ENCODE measurements at places on chromosomes 3 and 15.

DNA sequence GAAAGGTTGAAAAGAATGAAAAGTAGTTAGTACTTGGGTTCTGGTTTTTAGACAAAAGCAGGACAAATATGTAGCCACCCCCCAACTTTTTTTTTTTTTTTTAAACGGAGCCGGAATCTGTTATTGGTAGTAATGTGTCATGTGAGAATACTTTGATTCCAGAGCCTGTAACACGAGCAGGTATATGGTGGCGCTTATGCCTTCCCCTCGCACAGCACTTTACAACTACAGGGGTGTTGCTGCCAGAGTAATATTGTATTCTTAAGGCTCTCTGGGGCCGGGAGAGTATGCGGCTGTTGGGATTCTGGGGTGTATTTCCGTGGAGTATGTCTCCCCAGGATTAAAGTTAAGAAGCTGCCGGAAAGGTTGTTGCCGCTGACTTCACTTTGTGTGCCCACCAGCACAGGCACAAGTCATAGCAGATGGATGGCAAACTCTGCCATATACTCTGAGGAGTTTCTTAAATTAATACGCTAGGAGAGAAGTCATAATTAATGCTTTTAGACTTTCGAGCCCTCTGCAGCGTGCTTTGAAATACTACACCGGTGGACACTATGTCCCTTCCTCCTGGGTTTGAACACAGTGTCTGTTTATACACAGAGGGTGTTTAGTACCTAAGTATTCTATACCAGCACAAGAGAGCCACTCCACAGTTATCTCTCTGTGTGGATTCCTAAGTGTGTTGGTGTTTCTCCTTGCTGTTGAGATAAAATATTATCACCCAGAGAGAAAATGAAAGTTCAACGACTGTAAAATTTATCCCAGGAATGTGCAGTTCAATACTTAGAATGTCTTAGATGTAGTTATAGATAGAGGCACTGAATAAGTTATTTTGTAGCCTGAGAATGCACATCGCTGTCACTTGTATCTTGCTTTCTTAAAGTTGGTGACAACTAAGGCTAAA lies 1.4 kb downstream of the MBNL1 start:
- peak; percentile 41 for DNase-seq

- DNase-seq = no peak
Measured at GRCh38 chr15:26686547-26687187, 86.2 kb downstream of the GABRB3 start.

DNA sequence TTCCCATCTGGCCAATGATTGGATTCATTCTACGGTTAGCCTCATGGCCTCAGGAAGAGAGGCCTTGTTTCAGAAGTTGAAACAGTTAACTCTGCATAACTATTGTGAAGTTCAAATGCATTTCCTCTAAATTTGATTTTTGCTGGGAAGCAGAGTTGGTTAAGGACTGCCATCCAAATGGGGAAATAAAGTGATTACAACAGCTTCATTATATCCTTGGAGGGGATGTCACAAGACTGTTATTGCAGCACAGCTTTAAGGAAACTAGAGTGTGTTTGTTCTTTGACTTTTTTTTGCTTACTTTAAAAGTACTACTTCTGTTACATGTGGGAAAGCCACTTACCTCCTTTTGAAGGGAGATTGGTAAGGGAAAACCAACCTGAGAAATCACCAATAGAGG lies 164.8 kb downstream of the AKAP13 start:
- peak; percentile 16 for DNase-seq

GRCh38 chr3:187942658-187943241 lies 197.5 kb upstream of the BCL6 start:
- no peak for DNase-seq

DNA sequence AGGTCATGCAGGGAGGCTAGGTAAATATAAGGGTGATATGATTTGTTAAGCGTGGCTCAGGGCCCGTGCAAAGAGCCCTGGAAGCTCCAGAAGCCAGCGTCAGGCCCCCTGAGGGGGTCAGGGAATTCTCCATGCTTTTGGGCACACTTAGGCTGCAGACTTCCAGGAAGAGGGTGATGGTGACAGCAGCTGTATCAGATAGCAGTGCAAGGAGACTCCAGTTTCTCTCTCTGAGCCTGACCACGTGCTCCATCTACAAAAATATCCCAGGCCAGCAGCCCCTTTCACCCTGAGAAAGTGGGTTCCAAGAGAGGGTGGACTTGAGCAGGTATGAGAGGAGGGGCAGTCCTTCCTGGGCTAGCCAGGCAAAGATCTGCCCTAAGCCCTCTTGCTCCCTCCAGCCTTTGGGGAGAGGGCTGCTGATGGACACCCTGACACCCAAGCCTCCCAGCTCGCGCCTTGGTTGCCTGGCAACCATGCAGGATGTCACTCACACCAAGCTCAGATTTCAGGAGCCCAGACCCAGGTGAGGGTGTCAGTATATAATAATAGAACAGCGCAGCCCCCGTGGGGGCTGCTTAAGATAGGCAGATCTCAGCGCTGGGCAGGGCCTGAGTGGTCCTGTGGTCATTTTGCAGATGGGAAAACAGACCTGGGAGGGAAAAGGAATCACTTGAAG lies 35.8 kb downstream of the ATP2B2 start:
- DNase-seq = no peak

DNA sequence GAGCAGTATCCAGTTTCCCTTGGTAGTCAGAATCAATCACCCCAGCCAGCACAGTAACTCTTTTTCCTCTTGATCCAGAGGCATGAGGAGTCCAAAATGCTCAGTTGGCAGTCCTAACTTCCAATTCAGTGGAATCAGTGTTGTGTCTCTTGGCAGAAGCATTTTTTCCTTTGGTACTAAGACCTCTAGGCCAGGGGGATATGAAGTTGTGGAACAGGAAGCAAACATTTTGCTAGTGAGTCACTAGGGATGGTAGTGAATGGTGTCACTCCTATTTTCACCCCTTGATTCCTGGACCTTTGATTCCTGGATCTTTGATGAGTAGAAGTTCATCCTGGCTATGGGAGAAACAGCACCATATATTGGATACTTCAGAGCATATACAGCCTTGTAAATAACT lies 70.5 kb upstream of the ALDH1A3 start:
- no peak for DNase-seq

DNA sequence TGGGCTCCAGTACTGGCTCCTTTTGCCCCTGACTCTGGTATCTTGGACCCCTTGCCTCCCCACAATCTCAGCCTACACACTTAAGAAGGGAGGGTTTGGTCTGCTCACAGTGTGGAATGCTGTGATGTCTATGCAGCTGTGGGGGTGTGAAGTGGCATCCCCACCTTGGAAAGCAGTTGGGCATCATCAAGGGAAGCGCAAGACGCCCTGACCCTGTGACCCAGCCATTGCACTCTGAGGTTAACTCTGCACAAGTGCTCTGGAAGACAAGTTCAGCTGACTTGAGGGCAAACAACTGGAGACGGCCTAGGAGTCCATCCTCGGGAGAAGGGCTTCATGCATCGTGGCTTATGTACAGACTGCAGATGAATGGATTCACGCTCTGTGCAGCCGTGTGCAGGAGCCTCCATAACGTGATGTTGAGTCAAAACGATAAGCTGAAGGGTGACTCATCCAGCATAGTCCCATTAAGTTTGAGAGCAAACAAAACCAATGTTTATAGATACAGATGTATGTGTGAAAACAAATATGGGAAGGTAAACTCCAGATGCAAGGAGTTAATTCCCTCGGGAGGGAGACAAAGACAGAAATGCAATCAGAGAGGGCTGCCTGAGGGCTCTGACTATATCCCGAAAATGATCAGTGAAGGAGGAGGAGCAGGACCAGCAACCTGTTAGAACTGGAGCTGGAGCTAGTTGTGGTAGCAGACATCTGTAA lies 86.8 kb downstream of the LSM3 start:
- DNase-seq = no peak

DNA sequence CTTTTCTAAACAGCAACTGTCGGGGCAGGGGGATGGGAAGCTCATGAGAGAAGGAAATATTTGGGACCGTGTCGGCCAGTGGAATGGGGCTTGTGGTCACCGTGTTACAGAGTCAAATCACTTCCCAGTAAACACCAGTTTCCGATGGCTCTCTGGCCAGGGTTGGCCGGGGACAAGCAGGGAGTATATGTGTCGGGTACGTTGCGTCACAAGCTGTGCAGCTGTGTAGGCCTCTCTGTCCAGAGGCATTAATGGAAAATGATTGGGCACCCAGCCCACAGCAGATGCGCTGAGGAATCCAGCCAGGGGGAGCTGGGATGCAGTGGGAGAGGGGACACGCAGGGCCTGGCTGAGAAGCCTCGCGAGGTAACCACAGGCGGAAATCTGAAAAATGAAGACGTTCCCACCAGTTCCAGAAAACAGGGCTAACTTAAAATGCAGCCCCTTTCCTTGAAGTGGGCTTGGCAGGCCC lies 15.8 kb upstream of the ALDH1A3 start:
- no peak for DNase-seq

DNA sequence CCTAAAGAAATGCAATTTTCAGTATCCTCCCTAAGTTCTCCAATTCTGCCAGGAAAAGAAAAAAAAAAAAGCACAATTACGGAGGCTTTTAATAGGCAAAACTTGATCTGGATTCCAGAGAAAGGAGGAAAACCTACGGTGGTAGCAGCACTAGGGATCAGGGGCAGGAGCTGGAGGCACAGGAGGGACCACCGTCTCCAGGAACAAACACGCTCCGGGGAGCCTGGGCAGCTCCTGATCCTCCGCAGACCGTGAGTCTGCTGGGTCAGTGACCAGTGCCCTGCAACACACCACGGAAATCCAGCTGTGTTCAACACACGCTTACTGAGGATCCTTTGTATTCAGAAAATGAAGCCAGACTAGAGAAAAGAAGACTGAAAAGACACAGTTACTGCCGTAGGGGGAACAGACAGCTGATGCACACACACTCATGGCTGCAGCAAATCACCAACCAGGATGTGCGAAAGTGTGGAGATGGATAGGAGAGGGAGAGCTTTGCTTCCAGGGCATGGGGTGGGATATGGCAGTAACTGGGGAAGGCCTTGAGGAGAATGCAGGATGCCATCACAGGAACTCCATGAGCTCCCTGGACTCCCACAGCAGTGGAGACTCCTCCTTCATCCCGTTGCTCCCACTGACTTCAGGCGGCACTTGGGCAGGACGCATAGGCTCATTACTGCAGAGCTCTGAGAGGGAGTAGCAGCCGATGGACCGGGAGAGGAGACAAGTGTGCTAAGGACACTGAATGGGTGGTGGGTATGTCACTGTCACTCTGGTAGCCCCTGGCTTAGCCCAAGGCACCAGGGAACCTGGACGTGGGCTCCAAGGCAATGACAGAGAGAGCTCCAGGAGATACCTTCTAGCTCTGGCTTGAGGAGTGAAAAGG lies 167.0 kb downstream of the ATP10A start:
- no peak for DNase-seq

GRCh38 chr3:61858054-61858453 lies 296.7 kb downstream of the PTPRG start:
- peak; percentile 23 for DNase-seq

GRCh38 chr3:129855170-129855831 lies 38.2 kb downstream of the TMCC1 start:
- peak; percentile 51 for DNase-seq

- DNase-seq = peak; percentile 85
Measured at GRCh38 chr3:44993471-44994205, 17.6 kb downstream of the EXOSC7 start.

DNA sequence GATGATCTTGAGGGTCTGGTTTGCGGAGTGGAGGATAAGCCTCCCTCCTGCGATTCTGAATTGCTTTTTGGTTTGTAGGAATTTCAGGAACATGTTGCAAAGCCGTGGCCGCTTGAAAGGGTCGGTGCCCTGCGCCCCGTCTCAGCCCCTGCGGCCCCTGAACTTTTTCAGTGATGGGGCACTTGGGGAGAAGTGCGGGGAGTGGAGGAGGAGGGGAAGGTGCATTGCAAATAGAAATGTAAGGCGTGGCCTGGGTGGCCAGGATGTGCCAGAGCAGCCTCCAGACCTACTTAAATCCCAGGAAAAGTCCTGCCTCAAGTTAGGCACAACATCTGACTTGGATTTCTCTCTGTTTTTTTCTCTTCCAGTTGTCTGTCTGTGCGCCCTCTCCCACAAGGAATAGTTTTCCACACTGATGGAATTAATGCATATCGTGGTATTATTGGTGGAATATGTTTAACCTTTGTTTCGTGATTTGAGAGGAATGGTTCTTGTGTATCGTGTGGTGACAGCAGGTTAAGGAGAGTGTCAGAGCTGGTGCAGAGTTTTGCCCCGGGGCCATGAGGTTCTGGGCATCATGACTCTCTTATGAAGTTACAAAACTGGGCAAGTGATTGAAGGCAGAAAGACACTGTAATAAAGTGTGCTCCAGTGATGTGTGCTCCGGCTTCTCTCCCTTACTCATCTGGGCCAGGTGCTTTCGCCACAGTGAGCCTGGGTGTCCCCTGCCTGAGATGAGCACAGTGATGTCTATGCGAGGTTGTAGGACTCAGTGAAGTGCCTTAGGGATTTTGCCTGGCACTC lies 153.8 kb downstream of the PGPEP1L start:
- DNase-seq = no peak

DNA sequence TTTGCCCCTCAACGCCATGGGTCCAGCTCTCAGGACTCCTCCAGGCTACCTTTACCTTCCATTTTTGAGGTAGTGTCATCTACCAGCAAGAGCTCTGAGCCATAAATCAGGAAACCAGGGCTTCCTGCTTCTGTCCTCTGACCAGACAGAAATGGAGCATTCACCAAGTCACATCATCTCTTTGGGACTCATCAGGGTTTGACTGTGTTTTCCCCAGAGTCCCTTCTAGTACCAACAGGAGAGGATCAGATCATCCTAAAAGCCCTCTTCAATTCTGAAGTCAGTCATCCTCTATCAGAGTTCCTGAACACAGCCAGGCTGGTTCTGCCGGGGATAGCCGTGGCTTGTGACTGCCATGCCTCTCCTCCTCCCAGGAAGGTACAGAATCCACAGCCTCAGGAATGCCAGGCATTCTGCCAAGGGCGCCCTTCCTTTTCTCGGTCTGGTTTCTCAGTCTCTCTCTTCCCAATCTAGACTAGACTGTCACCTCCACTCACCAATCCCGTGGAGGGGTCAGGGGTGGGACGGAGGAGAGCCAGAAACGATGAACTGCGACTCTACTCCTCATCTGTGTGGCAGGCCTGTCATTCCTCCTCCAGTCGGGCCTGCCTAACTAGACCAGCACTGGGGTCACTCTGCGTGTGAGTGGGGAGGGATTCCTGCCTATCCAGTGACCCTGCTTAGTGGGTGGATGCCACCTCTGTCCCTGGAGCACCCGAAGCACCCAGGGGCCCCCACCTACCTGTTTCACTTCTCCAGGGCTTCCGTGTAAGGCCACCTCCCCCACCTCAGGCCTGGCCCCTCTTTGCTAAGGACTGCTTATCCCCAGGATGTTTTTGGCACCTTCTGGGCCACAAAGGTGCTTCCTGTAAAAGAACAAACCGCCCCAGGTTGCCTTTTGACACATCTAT lies 30.9 kb downstream of the CCNL1 start:
- DNase-seq = peak; percentile 29

- DNase-seq = no peak
Measured at GRCh38 chr3:53571264-53571663, 76.9 kb downstream of the CACNA1D start.

- no peak for DNase-seq
Measured at GRCh38 chr3:23438657-23439056, 235.5 kb downstream of the UBE2E2 start.

DNA sequence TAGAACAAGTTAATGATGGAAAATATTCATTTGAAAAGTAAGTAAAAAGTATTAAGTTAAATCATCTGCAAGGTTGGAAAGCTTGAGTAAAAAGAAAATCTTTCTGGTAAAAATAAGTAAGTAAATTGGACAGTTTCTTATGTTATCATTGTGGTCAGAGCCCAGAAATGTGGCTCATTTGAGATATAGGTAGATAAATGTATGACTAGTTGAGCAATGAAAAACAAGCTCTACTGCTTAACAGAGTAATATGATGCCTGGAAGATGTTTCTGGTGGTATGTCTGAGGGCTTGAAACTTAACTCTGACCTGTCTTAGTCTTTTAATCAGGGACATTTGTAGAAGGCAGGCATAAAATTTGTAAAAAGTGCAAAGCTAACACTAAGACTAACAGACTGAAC lies 444.0 kb downstream of the MFSD1 start:
- no peak for DNase-seq

Measured in AG20443 (cell line).